Hematopoietic multipotent progenitor cell treated with erythropoietin and hydrocortisone succinate and interleukin-3 and kit ligand, for 17 days (in vitro differentiated cells): ENCODE measurements at places on chromosomes 3 and 15.

DNA sequence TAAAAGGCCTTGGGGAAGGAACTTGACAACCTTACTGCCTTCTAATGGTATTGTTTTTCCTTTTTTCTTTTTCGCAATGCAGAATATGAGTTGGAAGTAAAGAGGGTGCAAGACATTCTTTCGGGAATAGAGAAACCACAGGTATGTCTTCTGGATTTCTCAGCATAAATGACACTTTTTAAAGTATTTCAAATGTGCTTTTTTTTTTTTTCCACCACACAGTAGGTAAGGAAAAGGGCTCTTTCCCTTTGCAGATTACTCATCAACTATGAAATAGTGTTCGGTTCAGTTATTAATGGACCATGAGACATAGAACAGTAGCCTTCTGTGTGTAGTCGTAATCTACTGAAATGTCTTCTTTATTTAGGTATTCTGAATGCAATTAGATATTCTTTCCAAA is 162.4 kb downstream of the GHSR start:
- no peak for DNase-seq

GRCh38 chr3:152365766-152366593 is 97.3 kb downstream of the MBNL1 start:
- DNase-seq = no peak

DNA sequence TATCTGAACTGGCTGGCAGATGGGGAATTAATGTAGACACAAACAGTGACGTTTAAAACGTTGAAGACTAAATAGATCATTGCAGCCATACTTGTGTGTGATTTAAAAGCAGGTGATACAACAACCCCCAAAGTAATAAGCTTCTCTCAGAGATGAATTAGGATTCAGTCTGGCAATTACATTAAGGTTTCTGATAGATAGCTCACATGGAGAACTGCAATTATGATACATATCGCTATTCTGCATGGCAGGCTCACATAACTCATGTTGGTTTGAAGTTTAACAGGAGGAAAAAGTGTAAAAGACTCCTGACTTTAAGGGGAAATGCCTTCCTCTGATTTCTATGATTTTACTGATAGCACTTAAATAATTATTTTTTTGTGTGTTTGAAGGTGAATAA is 196.9 kb downstream of the CLSTN2 start:
- no peak for DNase-seq

GRCh38 chr15:80923668-80924067 is 66.0 kb downstream of the MESD start:
- no peak for DNase-seq

- DNase-seq = no peak
These were observed 113.4 kb upstream of the LRRFIP2 start for GRCh38 chr3:37287776-37288175.

GRCh38 chr3:16810593-16811367 is 74.0 kb upstream of the PLCL2 start:
- no peak for DNase-seq

GRCh38 chr3:187983484-187984124 is 170.4 kb upstream of the LPP start:
- DNase-seq = no peak

- DNase-seq = no peak
These were observed 28.5 kb upstream of the CMTM6 start for GRCh38 chr3:32531010-32531647.

DNA sequence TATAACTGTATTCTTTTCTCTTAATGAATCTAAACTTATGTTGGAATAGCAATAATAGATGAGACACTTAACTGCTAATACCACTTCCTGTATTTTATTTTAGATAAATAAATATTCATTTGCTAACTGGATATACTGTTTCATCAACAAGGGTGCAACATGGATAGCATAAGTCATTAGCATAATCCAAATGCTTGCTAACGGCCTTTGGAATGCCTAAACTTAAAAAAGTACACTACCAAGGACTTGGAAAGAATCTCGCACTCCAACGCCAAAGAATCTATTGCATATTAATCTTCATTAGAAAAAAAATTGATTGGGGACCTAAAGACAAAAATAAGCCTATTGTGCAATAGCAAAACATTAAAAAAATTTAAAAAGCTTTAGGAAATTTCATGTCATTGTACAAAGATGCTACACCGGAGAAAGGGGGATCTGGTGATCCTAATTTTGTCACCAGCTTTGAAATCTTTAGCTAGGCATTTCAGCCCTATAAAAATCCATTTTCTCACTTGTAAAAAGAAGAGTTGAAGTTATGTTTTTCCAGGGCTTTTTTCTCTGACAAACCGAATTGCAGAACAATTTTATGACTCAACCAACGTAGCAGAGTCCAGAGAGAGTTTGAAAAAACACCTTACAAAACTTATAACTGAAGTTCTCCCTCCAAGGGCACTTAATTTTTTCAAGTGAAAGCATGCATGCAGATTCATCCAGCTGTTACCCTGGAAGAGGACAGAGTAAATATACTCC is 4.1 kb downstream of the VGLL3 start:
- DNase-seq = no peak

DNA sequence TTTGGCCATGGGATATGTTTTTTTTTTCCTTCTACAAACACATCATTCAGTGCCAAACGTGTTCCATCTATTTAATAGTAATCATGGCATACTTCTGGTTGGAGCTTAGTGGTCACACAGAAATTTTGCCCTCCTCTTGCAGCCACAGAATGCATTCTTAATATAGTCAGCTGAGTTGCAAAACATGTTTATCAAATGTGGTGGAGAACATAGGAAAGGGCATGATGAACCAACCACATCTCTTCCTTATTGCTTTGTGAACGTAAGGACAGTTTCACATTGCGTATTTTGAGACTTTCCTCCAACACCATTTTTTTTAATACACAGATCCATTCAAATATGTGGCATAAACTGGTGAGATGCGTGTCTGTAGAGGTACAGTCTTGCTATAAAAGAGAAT is 106.8 kb downstream of the BBX start:
- no peak for DNase-seq

GRCh38 chr3:51139616-51140015 is 245.5 kb upstream of the MANF start:
- DNase-seq = no peak

DNA sequence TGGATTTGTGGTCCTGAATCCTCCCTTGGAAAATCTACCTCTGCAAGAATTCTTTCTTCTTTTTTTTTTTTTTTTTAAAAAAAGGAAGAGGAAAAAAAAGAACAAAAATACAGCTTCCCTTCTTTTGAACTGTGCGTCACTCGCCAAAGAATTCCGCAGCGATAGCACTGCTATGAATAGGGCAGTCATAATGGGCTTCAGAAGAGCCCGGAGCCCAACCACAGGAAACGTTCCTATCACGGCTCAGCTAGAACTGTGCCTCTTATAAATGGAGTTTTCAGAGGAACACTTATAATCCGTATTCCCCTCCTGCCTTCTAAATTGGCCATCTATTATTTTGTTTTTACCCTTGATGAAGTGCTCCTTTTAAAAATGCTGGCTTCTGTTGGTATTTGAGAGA is 227.7 kb downstream of the ADAMTS17 start:
- DNase-seq = no peak

DNA sequence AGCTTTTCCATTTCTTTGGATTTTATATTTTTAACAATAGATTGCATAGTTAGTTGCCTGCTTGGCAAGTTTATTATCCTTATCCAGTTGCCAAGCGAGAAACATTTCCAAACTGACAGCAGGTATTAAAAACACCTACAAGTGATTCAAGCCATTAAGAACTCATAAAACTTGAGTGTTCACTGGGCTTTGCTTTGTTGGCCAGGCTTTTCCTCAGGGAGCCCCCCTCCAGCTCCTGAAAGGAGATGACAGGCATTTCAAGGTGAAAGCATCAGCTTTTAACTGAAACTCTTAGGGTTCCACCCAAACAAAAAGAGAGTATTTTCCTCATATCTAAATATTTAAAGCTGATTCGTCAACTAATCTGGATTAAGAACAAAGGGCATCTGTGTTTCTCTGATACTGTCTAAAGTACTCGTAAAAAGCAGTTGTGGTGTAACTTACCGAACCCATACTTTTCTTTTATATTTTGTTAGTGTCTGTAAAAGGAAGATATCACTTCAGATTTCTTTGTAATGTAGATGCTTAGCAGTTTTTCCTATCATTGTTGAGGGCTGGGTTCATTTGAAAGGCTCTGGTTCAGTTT is 363.4 kb downstream of the OTOL1 start:
- DNase-seq = no peak

DNA sequence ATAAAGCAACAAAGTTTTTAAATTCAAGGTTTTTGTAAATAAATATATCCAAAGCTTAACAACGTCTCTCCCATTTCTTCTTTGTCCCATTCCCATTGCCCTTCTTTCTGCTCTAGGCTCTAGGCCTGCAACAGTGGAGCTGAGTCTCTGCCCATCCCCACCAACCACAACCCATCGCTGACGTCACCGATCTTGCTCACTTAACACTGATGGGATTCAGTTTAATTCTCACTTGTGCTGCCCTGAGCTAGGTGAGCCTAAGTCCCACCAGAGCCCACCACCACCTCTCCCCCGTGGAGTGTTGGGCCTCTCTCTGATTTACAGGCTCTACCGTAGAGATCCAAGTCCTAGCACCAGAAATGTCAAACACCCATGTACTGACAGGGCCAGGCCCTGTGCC is 61.3 kb upstream of the RAB6B start:
- DNase-seq = no peak

DNA sequence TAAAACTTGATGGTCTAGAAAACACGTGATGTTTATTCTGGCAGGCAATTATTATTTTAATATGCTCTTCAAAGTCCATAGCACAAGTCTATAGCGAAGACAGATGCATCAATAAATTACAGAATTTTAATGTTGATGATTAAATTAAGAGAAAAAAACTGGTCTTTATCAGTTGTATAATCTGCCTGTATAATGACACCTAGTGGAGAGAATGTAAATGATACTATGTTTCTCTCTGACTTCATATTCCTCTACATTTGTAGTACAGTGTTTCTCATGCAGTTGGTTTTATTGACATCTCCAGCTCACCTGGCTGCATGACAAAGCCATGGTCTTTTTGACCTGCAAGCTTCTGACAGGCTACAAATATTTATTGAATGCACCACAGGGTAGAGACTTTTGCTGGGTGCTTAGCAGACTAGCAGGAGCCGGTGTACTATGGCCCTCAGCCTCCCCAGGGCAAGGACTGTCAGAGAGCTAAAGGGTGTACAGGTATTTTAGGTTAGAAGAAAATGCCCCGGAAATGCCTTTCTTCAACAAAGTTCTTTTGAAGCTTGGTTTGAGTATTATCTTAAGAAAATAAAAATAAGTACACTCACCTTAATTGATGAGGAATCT is 289.9 kb downstream of the GAP43 start:
- no peak for DNase-seq

GRCh38 chr15:32722136-32722535 is 4.3 kb downstream of the GREM1 start:
- DNase-seq = no peak

DNA sequence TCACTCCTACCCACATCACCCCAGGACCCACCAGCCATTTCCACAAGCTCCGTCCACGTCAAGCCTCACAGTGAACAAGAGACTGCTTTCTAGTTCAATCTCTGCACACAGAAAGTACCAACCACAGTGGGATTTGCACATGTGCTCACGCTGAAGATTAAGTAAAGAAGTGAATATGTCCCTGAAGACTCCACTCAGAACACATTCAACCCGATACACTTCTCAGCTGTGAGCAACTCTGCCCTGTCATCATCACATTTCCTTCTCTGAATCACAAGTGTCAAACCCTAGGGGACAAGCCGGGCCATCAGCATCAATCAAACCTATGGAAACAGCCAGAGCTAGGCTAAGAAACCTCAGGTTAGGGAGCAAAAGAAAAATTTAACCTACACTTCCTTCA is 1.9 kb downstream of the STIMATE start:
- no peak for DNase-seq

- no peak for DNase-seq
These were observed 97.7 kb upstream of the PHLDB2 start for GRCh38 chr3:111761309-111761795.

- DNase-seq = no peak
These were observed 583 bp downstream of the IL17RE start for GRCh38 chr3:9903238-9903624.

GRCh38 chr3:120839120-120839519 is 68.9 kb upstream of the STXBP5L start:
- DNase-seq = no peak

DNA sequence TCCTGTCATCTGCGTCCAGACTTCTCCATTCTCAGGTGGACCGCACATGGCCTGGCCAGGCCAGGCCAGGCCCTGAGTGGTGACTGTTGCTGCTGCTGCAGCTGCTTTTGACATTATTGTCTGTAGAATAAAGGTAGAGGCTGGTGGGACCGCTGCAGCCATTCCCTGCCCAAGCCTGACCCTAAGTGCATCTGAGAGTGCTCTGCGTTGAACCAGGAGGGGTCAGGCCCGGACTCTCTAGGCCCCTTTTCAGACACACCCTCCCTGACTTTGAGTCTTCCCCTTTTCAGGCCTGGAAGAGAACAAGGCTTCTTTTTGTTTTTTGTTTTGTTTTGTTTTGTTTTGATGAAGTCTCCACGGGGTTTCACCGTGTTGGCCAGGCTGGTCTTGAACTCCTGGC is 54.6 kb upstream of the FLNB start:
- no peak for DNase-seq

DNA sequence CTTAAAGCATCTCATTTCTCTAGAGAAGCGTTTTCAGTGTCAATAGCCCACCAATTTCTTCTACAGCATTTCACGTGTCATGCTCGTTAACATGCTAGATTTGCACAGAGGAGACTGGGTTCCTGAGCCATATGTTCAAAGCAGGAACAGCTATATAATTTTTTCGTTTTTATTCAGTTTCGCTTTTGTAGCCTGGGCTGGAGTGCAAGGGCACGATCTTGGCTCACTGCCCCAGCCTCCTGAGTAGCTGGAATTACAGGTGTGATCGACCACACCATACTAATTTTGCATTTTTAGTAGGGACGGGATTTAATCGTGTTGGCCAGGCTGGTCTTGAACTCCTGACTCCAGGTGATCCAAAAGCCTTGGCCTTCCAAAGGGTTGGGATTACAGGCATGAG is 6.6 kb upstream of the SLMAP start:
- DNase-seq = no peak

DNA sequence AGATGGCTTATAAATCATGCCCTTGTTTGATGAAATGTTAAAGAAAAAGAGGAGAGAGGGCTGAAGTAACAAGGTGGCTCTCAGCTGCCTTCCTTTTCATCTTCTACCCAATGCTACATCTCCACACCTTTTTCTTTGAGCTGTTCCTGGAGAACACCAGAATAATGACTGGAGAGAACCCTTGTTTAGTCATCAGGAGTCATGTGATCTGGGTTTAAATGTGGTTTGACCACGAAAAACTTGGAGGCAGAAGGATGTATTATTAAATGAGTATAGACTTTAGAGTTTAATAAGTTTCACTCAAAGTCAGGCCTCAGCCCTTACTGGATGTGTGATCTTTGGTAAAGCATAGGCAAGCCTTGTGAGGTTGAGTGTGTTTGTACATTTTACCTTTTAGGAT is 230.3 kb upstream of the TBL1XR1 start:
- DNase-seq = no peak
